NCI-H1092 (cell line): ENCODE measurements at places on chromosomes 5 and 9.
A peak's percentile ranks its signal among the peaks of the same experiment; 100 is the strongest.

DNA sequence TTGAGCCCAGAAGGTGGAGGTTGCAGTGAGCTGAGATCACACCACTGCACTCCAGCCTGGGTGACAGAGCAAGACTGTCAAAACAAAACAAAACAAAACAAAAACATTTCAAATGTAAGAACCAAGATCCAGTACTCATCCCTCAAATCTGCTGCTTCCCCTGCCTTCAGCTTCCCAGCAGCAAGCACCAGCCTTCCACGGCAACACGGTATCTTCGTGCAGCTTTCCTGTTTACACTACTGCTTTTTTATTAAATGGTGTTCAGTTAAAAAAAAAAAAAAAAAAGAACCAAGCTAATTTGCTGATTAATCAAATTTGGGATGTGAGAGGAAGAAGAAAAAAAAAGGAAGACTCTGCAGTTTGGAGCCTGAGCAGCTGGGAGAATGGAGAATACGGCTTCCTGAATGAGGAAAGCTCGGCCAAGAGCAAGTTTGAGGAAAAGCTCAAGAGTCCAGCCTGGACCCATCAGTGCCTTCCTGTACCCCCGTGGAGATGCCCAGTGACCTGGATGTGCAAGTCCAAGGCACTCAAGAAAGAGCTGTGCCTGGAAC, 28.0 kb upstream of the SLC2A8 start:
- no peak for DNase-seq

DNA sequence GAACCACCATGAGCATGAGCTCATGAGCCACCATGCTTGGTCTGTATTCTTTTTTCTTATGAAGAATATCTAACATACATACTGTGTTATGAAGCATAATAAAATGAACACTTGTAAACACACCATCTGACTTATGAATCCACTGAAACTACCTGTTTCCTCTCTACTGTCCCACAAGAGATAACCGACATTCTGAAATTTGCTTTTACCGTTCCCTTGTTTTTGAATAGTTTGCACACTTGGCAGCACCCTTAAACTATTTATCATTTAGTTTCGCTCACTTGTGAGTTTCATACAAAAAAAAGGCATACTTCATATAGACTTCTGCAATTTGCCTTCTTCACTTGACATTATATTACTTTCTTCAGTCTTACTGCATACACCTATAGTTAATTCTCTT, 8.9 kb downstream of the LARS1 start:
- no peak for DNase-seq

DNA sequence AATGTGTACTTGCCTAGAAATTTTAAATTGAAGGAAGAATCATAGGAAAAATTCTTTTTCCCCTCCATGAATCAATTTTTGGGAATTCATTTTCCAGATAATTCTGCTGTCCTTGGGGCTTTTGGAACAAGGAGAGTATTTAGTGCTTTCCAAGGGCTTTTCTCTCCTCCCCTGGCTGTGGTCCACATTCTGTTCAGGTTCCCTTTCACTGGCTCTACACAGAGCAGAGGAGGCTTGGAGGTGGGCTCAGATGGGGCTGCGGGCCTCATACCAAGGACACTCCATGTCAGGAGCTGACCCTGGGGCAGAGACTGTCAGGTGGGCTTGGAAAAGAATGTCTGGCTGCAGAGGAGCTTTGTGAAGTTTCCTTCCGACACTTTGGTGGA, 128.1 kb downstream of the GADD45G start:
- DNase-seq, result no peak

DNA sequence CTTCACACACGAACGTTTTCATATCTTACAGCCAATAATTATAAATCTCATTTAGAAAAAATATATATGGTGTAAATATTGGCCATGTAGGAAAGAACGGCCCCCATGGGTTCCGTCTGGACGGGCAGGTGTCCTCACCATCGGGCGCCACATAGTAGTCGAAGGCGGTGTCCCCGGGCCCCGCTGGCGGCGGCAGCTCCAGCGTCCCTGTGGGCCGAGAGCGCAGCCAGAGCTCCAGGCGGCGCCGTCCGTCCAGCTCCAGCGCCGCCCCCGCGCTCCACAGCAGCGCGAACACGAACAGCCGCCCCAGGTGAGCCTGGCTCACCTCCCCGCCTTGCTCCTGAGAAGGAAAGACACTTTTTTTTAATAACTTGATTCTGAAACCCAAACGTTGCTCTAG, 134.6 kb downstream of the DNAH5 start:
- no peak for DNase-seq

DNA sequence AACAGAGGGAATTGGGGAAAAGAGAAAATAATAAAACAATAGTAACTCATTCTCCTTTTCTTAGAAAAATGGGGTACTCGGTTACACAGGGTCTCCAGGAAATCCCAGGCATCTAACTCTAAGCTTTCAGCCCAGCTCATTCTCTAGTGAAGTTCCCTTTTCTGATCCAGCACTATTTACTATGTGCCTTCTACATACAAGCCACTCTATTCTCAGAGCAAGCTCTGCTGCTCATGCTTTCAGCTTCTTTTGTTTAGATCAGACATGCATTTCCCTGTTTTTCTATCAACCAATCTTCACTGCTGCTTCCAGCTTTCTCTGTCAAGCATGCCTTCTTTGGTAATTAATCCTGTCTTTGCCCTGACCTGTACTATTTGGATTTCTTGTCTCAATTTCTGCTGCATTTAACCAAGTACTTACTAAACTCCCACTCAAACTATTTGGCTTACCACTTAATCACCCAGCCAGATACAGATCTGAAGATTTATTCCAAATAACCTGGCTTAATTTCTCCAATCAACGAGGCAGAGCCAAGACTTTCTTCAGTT, 25.3 kb downstream of the OSMR start:
- no peak for DNase-seq

DNA sequence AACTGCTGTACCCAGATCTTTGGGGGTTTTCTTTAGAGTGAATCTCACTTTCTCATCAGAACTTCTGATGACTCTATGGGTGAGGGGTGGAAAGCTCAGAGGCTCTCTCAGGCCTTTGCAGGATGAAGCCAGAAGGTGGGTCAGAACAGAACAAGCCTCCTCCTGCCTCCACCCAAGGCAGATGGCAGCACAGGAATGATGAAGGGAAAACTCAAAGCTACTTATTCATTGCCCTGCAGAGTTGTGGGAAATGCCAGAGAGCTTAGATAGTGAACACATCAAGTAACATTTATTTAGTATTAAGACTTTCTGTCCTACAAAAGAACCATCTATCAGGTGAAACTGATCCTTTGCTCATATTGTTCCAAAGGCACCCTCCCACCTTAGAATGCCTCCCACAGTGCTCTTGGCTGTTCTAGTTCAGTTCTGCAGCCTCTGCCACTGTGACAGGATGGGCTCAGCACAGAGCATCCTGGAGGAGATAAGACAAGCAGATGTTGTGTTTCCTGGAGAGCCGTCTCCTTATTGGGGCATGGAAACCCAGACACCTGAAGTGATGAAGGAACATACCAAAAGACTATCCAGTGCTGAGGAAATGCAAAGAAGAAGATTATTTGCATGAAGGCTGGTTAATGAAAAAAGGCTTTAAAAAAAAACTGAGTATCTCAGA, 146.6 kb downstream of the ADAMTS12 start:
- DNase-seq, result no peak

GRCh38 chr5:90529939-90530677, 724 bp upstream of the LYSMD3 start:
- DNase-seq, result peak; percentile 34

DNA sequence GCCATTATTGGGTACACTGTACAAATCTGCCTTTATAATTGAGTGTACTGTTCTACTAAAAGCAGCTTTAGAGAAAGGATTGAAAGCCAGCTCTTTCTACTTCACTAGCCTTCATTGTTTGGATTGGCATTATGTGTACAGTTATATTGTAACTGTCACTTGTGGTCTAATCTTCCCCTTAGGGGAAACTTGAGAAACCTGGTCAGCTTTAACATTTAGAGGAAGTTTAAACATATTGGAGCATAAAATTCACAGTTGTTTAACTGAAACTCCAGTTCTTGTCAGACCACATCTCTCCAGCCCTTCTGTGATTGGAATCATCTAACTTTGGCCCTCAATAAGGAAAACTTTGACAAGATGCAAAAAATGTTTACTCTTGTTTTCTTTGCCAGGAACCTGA, 24.6 kb downstream of the PIK3R1 start:
- DNase-seq, result no peak

DNA sequence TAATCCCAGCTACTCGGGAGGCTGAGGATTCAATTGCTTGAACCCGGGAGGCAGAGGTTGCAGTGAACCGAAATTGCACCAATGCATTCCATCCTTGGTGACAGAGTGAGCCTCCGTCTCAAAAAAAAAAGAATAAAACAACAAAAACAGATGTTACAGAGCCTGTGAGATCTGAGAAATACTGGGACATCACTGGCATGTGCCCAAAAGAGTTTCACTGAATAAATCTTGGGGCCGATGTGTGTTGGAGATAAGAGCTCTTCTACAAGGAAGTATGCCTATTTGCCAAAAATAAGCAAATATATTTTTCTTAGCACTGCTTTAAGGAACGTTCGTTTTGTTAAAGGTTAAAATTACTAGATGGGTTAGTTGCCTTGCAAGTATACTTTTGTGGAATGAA, 55.1 kb downstream of the KIAA1958 start:
- DNase-seq, result no peak

DNA sequence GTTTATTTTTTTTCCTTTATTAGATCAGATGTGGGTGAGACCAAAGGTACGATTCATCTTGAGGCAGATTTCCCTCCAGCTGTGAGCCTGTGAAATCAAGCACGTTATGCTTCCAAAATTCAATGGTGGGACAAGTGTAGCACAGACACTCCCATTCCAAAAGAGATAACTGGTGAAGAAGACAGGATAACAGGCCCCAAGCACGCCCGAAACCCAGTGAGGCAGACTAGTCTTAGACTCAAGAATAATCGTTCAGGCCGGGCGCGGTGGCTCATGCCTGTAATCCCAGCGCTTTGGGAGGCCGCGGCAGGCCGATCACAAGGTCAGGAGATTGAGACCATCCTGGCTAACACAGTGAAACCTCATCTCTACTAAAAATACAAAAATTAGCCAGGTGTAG, 36.8 kb upstream of the COL5A1 start:
- DNase-seq, result no peak

GRCh38 chr9:135087489-135087792, at the start of gene OLFM1:
OLFM1 (plus strand) TSS chr9:135087668; CDS start chr9:135087990, 322 bp downstream.
- peak; percentile 75 for DNase-seq
